ENCODE measurements at places on chromosomes 1 and 21.

DNA sequence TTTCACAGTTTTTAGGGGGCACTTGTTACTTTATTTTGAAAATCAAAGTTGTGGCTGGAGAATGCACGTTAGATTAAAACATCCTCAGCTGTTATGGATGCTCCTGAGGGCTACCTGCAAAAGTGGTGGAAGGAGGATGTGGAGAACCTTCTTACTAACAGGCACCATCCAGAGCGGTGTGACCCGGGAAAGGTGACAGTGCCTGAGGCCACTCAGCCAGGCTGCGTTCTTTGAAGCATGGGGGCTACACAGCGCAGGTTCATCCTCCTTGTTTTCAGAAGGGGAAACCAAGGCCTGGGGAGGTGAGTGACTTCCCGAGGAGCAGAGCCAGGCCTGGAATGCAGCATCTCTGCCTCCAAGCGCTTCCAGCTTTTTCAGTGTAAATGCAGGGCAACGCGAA is 24.0 kb downstream of the DMRTB1 start:
- peaks cover 8% of the 10 kb centered on the region for H3K4me1 ChIP-seq
- H3K27me3 ChIP-seq = peaks cover 52% of the 10 kb centered on the region
- H3K27ac ChIP-seq = no peak overlapping the region
- H3K4me3 ChIP-seq = no peak overlapping the region
- DNase-seq = no peak

DNA sequence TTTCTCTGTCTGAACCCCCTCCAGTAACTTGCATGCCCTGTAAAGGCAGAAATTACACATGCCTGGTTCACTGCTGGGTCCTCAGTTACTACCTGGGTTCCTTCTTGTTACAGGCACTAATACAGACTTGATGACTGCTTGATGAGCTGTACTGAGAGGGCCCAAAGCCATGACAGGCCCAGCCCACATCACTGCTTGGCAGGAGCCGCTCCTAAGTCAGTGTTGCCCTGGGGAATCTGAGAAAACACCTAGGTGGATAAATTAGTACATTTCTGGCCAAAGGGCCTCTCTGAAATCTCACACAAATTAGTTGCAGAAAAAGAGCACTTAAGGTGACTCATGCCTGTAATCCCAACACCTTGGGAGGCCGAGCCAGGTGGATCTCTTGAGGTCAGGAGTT is 37.8 kb upstream of the IRF2BP2 start:
- no peak overlapping the region for H3K4me3 ChIP-seq
- peaks cover 4% of the 10 kb centered on the region for H3K27me3 ChIP-seq
- DNase-seq = no peak
- no peaks in the 10 kb centered on the region for H3K4me1 ChIP-seq
- H3K36me3 ChIP-seq = no peaks in the 10 kb centered on the region

- no peak overlapping the region for H3K4me3 ChIP-seq
- peaks cover 17% of the 10 kb centered on the region for H3K4me1 ChIP-seq
- no peak overlapping the region for H3K27ac ChIP-seq
- H3K27me3 ChIP-seq = no peaks in the 10 kb centered on the region
- H3K36me3 ChIP-seq = peaks cover 3% of the 10 kb centered on the region
- DNase-seq = no peak
Observed at GRCh38 chr21:33228455-33228854, 1.3 kb upstream of the IFNAR2 start.

GRCh38 chr1:226609836-226610455 is 61.4 kb downstream of the STUM start:
- no peak for DNase-seq
- H3K36me3 ChIP-seq = no peaks in the 10 kb centered on the region
- H3K4me3 ChIP-seq = no peak overlapping the region
- H3K27me3 ChIP-seq = no peaks in the 10 kb centered on the region
- no peak overlapping the region for H3K27ac ChIP-seq

DNA sequence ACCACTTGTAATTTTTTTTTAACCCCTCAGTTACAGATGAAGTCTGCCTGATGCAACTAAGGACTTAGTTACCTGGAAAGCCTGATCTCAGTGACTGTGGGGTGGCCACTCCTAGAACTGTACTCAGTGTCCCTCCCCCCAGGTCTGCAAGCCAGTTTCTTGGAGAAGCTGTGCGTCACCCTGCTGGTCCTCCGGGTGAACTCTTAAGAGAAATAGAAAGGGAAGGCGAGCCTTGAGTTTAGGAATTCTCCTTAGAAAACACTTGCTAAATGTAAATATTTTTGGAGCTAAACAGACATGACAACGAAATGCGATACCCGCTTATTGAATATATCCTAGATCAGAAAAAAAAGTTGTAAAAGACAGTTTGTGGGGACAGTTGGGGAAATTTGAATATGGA is 730 bp downstream of the SLC16A4 start:
- no peaks in the 10 kb centered on the region for H3K36me3 ChIP-seq
- no peaks in the 10 kb centered on the region for H3K27me3 ChIP-seq
- no peak overlapping the region for H3K27ac ChIP-seq
- H3K4me3 ChIP-seq = no peak overlapping the region
- no peaks in the 10 kb centered on the region for H3K4me1 ChIP-seq

DNA sequence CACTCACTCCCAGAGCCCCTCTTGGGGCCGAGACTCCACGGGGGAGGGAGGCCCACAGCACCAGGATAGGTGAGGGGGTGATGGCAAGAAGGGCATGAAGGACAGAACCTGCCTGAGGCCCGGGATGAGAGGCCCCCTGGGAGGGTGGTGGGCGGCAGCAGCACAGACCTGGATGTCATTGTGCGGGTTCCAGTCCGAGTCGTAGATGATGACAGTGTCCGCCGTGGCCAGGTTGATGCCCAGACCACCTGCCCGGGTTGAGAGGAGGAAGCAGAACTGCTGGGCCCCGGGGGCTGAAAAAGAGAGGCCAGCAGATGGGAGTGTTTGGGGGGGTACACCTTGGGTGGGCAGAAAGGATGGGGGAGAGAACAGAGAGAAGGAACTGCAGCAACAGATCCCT is 50.1 kb downstream of the CHD5 start:
- no peaks in the 10 kb centered on the region for H3K36me3 ChIP-seq
- DNase-seq = no peak
- H3K4me3 ChIP-seq = no peak overlapping the region
- peaks cover 6% of the 10 kb centered on the region for H3K4me1 ChIP-seq
- no peak overlapping the region for H3K27ac ChIP-seq
- no peaks in the 10 kb centered on the region for H3K27me3 ChIP-seq

DNA sequence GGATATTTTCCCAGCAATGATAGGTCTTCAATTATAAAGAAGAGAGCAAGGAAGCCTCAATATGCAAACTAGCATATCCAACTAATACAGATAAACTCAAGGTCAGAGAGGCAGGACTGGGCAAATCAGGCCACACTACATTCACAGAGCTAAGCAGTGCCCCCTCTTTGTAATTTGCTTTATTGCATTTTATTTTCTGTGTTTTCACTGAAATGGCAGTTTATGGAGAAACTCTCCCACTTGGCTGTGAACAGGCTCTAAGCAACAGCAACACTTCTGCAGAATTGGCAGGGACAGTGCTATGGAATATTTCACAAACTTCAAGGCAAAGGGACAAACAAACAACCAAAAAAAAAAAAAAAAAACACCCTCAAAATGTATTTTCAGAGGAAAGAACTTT is 93.4 kb upstream of the SOD1 start:
- H3K36me3 ChIP-seq = no peaks in the 10 kb centered on the region
- H3K27ac ChIP-seq = no peak overlapping the region
- no peak for DNase-seq
- H3K27me3 ChIP-seq = no peaks in the 10 kb centered on the region
- H3K4me3 ChIP-seq = no peak overlapping the region
- no peaks in the 10 kb centered on the region for H3K4me1 ChIP-seq

DNA sequence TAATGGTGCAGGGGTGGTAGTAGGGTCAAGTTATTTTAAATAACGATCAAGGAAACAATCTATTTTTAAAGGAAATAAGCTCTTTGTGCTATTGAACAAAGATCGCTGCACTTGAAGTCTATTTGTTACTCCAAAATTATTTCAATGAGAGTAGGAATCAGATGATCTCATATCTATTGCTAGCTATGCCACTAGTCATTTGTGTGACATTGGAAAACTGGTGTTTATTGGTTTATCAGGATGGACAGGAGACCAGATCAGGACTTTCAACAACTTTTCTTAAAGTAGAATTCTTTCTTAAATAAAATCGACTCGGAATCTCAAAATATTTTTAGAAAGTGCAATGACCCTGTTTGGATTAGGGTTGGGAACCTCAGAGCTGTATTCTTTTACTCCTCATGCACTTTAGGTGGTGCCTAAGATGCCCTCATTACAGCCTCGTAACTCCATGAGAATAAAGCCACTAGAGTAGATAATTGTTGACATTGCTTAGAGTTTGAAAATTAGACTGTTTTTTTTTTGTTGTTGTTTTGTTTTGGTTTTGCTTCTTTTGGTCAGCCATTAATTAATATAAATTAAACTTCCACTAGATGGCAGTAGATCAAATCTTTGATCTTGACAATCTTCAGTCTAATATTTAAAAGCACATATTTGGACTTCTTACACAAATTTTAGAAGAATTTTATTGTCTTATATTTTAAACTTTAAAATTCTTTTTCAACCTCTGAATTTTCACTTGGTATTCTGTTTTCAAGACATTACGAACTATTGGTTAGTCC is 352.4 kb downstream of the USP25 start:
- no peaks in the 10 kb centered on the region for H3K27me3 ChIP-seq
- H3K4me3 ChIP-seq = no peak overlapping the region
- H3K27ac ChIP-seq = no peak overlapping the region
- no peaks in the 10 kb centered on the region for H3K4me1 ChIP-seq

DNA sequence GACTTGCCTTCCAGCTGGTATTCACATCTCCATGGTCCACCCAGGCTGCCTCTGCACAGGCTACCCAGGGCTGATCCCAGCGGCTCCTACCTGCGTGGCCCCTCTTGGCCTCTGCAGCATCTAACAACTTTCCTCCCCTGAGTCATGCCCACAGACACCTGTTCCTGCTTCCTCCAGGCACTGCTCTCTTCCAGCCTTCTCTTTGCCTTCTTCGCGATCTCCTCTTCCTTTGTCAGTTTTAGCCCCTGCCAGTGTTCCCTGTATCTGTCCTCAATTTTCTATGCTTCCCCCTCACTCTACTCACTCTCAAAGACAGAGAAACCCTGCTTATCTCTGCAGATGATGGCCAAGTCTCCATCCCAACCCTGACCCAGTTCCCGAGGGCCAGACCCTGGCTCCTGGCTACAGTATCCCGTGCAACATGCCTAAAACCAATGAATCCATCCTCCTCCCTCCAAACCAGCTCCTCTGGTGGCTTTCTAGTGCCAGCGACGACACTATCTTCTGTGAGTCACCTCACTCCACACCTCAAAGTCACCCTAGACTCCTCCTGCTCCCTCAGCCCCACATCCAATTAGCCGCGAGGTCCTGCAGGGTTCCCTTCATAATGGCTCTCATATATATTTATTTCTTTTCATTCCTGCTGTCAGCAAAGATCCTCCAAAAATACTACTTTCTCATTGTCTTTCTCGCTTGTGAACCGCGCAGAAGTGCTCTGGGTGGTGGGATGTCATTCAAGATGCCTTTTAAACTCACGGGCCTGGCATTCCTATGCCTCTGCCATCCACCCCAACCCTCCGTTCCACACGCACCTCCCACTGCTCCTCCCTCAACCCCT is 259.2 kb downstream of the TOMM20 start:
- no peak overlapping the region for H3K4me3 ChIP-seq
- DNase-seq = no peak
- H3K27me3 ChIP-seq = no peaks in the 10 kb centered on the region
- H3K36me3 ChIP-seq = no peaks in the 10 kb centered on the region
- no peak overlapping the region for H3K27ac ChIP-seq

DNA sequence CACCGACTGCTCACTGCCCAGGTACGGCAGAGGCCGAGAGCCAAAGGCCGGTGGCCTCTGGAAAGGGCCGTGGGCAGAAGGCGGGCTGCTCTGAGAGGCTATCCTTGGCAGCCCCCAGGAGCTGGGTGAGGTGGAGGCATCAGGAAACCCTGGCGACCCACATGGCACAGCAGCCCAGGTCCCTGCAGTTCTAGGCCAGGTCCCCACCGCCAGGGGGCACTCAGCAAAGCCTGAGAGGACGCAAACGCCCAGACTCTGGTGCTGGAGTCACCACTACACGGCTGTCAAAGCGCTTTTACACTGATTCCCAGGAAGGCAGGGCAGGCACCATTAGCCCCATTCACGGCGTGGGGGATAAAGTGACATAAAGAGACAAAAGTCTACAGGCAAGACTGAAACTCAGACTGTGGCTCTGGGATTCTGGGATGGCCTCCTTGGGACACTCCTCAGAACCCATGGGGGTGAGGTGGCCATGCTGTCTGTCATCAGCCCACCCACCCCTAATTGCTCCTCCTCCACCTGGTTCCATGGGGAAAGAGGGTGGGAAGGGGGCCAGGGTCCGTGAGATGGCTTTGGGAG is 4.9 kb downstream of the PLEKHG5 start:
- no peak overlapping the region for H3K27ac ChIP-seq
- H3K4me3 ChIP-seq = no peak overlapping the region
- H3K27me3 ChIP-seq = peaks cover 68% of the 10 kb centered on the region
- peaks cover 41% of the 10 kb centered on the region for H3K4me1 ChIP-seq
- H3K36me3 ChIP-seq = no peaks in the 10 kb centered on the region

DNA sequence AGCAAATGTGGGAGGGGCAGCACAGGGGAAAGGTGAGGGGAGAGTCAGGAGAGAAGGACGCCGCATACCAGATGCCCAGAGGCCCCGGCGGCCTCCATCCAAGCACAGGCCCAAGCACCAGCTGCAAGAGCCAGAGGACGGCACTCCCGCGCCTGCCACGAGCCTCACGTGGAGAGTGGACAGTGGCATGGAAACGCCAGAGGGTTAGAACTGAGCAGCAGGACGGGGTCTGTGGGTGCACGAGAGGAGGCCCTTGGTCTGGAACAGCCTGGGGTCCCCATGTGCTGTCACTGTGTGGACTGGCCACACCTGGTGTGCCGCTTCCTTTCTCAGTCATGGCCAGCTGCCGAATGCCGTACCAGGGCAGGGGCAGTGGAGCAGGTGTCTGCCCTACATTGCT is 68.7 kb downstream of the AGPAT3 start:
- no peak overlapping the region for H3K27ac ChIP-seq
- peaks cover 16% of the 10 kb centered on the region for H3K4me1 ChIP-seq
- H3K27me3 ChIP-seq = no peaks in the 10 kb centered on the region
- peaks cover 5% of the 10 kb centered on the region for H3K36me3 ChIP-seq
- no peak overlapping the region for H3K4me3 ChIP-seq
- DNase-seq = no peak

DNA sequence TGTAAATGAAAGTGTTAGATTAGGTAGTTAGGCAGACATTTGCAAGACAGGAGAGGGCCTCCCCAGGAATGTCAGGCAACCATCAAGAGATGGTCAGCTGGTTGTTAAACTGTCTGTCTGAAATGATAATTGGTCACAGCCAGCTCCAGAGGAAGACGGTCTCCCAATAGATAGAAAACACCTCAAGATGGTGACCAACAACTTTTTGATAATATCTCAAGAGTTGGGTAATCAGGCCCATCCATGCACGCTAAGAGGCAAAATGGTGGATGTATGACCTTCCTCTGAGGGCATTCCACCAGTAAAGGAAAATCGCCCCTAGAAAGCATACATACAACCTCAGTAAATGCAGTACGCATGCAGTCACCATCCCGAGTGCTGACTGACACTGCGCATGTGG is 118.2 kb downstream of the MAP3K21 start:
- no peaks in the 10 kb centered on the region for H3K36me3 ChIP-seq
- H3K27me3 ChIP-seq = peaks cover 11% of the 10 kb centered on the region
- H3K4me3 ChIP-seq = no peak overlapping the region
- no peak overlapping the region for H3K27ac ChIP-seq

GRCh38 chr21:44365251-44365966 is 12.0 kb downstream of the TRPM2 start:
- H3K27ac ChIP-seq = no peak overlapping the region
- H3K4me1 ChIP-seq = no peaks in the 10 kb centered on the region
- no peak for DNase-seq
- no peaks in the 10 kb centered on the region for H3K27me3 ChIP-seq
- H3K36me3 ChIP-seq = peaks cover 4% of the 10 kb centered on the region
